ENCODE measurements at places on chromosomes 4 and X.

DNA sequence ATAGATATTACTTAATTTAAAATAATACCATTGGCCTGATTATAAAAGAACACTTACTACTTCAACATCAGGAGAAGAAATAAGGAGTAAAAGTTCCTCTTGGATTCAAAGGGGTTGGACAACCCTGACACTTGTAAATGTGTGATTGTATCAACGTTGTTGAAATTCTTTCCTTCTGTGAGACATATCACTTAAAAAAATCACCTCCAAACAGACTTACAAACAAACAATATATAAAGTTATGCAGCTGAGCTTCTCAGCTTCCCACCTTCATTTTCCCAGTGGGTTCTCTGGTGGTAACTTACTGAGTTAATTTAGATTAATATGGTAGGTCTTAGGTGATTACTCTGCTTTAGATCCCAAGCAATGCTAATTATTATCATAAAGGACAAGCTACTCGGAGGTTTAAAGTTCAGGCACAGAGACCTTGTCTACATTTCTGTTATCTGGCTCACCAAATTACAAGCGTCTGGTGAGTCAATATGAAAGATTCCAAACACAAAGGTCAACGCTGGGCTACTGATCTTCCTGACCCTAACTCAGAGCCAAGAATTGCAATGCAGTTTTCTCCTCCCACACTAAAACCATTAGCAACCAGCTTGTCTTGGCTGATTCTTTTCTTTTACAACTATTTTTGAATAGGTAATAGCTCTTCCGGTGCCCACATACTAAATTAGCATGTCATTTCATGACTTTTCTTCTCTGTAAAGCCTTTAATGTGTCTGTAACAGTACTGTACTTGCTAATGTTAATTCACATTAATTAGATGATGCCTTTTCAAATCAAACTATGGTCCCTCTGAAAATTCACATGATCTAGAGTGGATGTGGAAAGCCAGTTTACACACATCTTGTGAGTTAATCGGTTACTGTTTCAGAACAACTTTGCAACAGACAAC lies 157.6 kb downstream of the RASL11B start:
- DNase-seq, result peak; percentile 74

DNA sequence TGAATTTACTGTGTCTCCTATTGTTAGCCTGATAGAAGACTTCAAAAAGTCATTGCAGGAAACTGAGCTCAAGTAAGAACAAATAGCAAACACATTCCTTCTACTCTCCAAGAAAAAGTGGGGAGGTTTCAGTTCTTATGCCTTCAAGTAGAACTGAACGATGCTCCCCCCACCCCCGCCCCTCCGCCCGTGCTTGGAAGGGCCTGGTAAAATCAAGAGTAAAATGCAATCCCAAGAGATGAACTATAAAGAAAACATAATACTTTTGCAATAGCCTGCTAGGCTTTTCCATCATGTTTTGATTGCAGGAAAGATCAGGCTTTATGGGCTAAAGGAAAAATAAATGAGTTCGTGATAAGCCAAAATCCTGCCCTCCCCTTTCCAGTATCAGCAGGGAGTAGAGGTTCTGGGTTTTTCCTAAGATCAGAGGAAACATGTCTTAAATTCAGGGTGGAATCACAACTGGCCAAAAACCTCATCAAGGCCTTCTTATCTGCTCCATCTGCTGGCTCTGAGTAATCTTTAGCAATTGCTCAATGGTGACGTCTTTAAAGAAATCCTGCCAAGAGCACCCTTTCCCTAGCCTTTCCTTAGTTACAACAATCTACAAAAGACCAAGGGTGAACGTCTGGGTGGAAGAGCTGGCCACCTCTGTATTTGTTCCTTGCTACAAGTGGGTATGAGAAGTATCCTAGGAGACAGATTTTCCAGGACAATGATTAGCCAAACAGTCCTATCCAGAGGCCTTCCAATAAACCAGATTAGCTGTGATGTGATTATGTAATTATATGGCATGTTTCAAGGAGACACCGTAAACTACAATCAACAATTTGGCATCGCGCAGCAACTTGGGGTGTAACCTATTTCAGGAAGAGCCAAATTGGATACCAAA lies 66.3 kb upstream of the FAM9C start:
- DNase-seq, result peak; percentile 96

DNA sequence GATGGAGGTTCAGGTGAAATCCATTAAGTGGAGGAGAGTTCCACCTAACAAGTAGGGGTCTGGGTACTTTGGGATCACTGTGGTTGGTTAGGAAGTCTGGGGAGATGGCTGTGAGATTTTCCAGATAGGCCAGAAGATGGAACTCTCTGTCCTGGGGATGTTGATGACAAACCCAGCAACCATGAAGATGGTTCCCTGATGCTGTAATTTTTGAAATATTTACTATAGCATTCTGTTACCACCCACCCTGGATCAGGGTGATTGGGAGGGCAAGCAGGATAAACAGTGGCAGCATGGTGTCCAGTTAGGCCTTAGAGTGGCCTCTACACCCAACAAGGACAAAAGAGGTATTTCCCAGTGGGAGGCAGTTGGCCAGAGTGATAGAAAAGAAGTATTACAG lies 15.9 kb upstream of the NELFA start:
- DNase-seq, result no peak

DNA sequence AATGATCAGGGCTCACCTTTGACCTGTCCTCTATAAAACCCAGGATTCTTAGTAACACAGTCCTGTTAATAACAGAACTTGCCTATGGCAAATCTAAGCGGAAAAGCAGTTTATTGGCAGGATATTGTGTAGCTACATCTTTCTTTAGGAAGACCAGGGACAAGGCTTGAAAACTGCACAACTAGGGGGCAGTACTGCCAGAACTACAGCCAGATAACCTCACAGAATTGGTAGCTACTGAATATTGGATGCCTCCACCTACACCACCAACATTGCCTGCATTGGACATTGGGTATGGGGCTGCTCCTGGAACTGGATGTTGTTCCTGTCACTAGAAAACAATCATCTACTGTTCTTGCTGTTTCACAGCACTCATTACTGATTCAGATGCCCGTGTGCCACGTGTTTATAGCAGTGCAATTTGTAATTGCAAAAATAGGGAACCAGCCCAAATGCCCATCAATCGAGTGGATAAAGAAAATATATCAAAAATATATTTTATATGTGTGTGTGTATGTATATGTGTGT lies 47.4 kb downstream of the REPS2 start:
- DNase-seq, result no peak
